ENCODE measurements at places on chromosomes 1 and 21.

DNA sequence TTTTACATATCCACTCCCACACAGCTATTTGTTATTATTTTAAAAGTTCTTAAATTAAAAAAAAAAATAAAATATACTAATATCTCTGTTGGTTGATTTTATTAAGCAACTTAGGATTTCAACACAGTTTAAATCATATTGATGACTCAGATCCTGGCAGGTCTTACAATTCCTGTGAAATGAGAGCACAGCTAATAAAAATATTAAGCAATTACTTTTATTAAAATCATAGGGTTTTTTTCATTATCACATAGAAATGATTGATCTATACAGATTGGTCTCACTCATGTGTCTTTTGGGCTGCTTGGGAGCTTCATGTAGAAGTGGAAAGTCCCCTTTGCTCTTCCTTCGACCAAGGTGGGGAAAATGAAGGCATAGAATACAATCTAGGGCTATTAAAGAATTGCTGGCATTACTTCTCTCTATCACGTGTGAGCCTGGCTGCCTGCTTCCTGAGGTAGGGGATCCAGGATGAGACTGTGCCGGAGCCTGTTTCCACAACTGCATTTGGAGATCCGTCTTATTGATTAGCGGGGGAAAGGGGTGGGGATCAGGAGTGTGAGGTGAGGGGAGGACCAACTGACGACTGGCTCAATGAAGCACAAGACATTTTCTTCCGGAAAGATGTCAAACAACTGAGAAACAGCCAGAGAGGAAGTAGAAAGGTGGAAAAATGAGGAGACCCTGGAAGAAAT, 858.0 kb downstream of the USP25 start:
- no peak for DNase-seq

DNA sequence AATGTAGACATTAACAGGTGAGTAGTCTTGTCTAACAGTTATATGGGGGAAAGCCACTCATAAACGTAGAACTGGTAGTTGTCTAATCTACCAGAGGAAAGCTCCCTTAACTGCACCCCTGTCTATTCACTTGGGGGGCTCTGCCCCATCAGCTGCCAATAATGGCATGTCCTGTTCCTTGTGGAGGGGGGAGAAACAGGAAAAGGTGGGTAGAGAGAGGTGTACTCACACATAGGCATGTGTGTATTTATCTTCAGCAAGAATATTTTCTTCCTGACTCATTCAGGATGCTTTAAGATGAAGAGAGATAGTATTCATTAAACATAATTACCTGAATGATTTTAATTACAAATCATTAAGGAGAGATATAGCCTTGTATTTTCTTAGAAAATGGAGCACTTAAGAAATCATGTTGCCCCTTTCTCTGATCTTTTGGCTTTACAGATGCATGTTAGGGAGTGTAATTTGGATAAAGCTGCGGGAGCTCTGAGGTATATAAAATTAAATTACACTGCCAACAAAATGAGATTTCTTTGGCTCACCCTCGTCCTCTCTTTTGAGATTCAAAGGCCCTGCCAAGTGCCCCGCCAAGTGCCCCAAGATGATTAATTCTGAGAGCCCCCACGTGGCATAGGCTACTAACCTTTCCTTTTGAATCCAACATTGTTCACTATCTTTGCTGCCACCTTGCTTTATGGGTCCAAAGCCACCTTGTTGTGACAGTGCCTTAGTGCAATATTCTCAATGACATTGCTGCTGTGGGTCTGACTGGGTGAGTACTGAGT, 286.3 kb upstream of the LYPLAL1 start:
- no peak for DNase-seq

- no peak for DNase-seq
Measured at GRCh38 chr1:206430031-206430983, 40.0 kb upstream of the IKBKE start.

DNA sequence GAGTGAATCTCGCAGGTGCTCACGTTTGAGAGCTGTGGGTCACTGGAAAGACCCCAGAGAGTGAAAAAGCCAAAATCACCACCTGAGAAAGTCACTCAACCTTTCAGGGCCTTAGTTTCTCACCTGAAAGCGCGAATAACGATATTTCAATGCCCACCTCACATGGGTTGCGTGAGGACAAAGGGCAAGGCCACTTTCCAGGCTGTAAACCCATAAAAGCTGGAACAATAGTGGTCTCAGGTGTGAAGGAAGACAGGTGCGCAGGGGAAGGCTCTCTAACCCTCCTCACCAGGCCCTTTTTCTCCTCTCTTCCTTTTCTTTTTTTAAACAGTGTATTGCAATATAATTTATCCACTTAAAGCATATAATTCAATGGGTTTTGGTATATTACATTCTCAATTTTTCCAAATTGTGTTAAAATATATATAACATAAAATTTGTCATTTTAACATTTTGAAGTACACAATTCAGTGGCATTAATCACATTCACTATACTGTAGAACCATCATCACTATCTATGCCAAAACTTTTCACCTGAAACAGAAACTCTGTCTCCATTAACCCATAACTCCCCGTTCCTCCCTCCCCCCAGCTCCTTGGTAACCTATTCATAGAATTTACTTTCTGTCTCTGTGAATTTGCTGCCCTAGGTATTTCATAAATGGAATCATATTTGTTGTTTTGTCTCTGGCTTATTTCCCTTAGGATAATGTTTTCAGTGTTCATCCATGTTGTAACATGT, 118.4 kb upstream of the TNR start:
- no peak for DNase-seq

- no peak for DNase-seq
Measured at GRCh38 chr1:160666079-160666442, 19.2 kb upstream of the SLAMF1 start.

GRCh38 chr1:158148468-158148867, 32.2 kb upstream of the CD1D start:
- no peak for DNase-seq

- no peak for DNase-seq
Measured at GRCh38 chr21:46560568-46561444, 44.1 kb downstream of the S100B start.

DNA sequence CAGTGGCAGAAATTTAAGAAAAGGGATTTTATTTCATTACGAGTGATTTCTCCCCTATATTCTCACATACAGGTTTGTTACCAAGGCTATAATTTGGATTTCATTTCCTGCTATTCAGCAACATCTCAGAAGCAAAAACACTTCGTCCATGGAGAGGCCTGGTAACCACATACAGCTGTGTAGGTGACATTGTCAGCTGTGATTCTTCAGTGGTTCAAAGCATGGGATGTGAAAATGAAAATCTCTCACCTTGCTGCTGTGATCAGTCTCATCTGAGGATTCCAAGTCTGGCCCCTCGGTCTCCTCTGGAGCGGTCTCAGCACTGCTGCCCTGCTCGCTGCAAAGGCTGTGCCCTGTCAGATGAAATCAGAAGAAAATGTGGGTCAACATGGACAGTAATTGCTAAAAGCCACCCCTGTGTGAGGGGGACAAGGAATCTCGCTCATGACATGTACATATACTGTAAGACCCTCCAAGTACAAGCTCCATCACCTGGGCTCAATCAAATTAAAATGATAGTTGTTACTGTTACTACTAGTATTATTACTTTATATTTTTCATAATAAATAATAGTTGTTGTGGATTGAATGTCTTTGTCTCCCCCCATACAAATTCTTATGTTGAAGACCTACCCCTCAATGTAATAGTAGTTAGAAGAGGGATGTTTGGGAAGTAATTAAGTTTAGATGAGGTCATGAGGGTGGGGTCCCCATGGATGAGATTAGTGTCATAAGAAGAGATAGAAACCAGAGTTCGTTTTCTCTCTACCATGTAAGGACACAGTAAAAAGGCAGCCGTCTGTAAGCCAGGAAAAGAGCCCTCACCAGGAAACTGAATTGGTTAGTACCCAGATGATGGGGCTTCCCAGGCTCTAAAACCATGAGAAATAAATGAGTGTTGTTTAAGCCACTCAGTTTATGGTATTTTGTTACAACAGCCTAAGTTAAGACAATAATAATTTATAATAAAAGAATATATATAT, 126.7 kb upstream of the KRTAP19-8 start:
- no peak for DNase-seq

- no peak for DNase-seq
Measured at GRCh38 chr1:46595127-46595526, 8.9 kb downstream of the MKNK1 start.

DNA sequence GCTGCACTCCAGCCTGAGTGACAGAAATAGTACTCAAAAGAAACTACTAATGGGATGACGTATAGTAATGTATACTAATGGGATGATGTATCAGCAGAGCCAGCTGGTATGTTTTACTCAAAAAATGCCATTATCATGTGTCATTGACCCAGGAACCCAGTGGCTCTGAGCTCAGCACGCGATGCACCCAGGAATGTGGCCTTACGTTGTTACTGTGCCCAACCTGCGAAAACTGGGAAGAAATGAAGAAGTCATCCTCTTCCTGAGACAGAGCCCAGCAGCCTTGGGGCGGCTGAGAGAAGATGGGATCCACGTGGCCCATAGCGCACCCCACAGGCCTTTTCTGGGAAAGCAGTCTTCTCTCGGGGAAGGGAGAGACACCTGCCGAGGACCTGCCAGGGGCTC, 8.8 kb downstream of the UBE2J2 start:
- no peak for DNase-seq

- no peak for DNase-seq
Measured at GRCh38 chr1:221174330-221174993, 295.2 kb downstream of the HLX start.

DNA sequence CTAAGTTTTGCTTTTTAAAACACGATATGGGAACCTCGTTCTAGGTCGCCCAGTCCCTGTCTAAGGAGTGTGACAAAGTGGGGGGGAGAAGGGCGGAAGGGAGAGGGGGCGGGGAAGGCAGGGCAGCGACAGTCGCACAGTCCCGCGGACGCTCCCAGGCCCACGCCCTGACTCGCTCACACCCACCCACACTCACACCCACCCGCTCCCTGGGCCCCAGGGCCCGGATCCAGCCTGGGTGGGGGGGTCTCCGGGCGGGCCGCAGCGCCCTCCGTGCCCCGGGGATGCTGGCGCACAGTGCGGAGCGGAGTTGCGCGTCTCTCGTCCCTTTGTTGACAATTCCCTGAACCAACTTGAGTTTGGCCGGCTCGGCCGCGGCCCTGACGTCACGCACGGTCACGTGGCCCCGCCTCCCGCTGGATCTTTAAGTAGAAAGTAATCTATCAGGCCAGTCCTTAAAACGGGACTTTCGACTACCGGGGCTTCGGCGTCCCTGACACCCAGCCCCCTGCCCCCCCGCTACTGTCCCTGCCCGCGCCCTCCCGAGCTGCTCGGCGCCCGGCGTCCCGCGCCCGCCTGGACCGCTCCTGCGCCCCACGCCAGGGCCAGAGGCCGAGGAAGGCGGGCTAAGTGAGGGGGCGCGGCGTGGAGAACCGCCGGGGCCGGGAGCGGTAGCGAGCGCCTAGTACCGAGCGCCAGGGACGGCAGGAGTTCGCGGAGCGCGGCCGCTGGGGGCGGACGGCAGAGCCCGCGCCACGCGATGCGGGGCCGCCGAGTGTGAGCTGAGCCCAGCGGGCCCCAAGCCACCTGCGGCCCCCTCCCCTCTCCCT, at the start of gene FOXD3:
FOXD3 (plus strand) TSS at position 454 of the 830 bp plus-strand sequence. CDS start 492 bp downstream, outside the sequence.
- peak; percentile 49 for DNase-seq

DNA sequence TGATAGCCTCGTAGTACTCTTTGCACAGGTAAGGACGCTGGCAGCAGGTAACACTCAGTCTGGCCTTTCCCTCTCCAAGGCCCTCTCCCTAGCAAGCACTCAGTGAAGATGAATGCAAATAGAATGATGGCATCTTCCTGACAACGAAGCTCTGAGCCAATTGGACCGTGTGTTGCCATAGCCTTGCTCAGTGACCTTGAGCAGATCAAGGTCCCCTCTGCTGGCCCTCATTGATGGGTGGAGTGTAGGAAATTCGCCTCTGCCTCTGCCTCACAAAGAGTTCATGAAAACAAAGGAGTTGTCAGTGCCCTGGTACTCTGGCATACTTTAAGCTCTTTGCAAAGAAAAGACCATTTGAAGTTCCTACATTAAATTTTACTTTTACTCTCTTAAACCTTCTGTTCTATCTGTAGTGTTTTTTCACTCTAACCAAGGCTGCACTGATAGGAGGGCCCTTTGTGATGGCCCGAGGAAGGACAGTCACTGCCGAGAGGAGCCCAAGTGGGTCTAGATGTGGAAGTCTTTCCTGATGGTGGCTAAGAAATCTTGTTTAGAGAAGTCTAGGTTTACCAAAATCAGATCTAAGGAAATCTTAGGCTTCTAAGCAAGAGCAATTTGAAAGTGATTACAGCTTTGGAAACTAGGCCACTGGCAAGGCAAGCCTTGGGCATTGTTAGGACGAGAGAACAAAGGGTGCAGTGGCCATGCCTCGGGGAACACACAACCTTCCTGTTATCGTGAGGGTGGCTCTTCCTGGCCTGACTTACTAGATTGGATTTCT, 38.2 kb downstream of the SMYD2 start:
- no peak for DNase-seq

GRCh38 chr1:184635347-184635979, 119.2 kb downstream of the EDEM3 start:
- no peak for DNase-seq

DNA sequence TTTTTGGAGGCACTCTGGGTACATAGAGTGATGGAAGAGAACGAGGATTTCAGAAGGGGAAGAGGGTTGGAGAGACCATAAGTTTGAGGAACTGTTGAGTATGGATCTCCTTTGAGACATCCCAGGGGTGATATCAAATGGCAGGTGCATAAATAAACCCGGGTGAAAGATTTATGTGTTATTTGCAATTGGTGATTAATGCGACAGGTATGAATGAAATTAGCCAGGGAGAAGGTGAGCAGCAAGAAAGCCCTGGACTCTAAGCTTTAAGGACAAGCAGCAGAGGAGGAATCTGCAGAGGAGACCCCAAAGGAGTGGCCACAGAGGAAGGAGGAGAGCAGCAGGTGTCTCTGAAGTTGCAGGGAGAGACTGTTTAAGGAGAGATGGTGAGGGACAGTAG, 8.8 kb upstream of the REN start:
- DNase-seq, result no peak

DNA sequence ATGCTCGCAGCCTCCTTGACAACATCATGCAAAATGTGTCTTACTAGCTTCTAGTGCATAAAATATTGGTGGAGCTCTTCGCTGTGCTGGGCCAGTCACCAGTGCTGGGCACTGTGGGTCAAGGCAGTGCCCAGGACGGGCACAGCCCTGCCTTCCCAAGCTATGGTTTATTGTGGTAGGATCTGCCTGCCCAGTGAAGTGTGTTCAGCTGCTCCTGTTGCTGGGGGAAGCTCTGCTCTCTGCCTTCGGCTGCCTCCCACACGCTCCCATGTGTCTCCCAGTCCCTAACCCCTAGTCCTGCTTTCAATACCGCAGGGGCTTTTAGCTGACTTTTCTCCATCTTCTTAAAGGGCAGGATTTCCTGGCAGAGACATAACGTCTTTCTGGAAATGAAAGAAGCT, 15.7 kb downstream of the EPHX1 start:
- no peak for DNase-seq

DNA sequence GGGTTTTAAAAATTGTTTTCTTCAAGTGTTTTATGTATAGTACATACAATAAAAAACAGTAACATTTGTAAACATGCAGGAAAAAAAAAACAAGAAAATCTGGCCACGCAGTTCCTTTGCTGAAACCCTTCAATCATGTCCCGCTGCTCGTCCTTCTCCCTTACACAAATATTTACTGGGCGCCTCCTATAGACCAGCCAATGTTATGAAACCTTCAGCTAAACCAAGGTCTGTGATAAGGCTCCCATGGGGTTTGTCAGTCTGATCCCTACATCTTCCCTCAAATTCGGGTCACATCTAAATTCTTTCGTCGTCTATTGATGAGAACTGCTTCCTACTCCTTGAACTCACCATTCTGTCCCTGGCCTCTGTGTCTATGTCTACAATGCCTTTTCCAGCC, 583.9 kb downstream of the SMYD3 start:
- no peak for DNase-seq

- no peak for DNase-seq
Measured at GRCh38 chr21:46114963-46115362, 17.1 kb downstream of the COL6A2 start.

All from activated T-cell treated with anti-CD3 and anti-CD28 coated beads, Interleukin-2, amount 50 U/mL, for 72 hours (primary cell).